Neural crest cell (in vitro differentiated cells): ENCODE measurements at places on chromosomes 2 and 18.

- H3K4me3 ChIP-seq = peak overlapping the region; percentile 62
- H3K27ac ChIP-seq = peak overlapping the region; percentile 52
- no peaks in the 10 kb centered on the region for H3K36me3 ChIP-seq
Observed at GRCh38 chr2:393711-394696, 106.1 kb upstream of the ALKAL2 start.

DNA sequence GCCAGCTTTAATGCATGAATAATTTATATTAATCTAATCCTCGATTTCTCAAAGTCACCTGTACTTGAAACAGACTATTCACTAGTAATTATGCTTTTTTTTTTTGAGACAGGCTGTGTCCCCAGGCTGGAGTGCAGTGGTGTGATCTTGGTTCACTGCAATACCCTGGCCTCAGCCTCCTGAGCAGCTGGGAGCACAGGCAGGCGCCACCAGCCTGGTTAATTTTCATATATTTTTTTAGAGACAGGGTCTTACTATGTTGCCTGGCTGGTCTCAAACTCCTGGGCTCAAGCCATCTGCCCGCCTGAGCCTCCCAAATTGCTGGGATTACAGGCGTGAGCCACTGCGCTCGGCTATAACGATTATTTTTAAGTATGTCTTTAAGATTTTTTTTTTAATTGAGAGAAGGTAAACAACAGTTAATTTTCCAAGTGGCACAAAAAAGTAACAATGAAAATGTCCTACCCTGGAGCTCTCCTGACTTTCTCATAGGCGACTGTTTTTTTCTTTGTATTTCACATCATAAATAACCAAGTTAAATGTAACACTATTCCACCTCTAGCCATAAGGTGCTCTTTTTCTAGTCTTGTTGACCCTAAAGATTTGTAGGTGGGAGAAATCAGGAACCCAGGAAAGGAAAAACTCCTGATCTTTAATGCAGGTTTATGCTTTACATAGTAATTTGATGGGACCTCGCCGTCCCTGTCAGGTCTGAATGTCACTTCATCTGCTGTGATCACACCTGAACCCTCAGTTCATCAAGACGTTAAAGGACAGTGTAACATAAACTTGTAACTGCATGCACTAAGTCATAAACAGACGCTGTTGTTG, 1.3 kb upstream of the ANKRD12 start:
- DNase-seq = no peak
- peaks cover 7% of the 10 kb centered on the region for H3K36me3 ChIP-seq
- H3K4me3 ChIP-seq = peak overlapping the region; percentile 99
- peaks cover 3% of the 10 kb centered on the region for H3K27me3 ChIP-seq
- H3K4me1 ChIP-seq = peaks cover 35% of the 10 kb centered on the region

DNA sequence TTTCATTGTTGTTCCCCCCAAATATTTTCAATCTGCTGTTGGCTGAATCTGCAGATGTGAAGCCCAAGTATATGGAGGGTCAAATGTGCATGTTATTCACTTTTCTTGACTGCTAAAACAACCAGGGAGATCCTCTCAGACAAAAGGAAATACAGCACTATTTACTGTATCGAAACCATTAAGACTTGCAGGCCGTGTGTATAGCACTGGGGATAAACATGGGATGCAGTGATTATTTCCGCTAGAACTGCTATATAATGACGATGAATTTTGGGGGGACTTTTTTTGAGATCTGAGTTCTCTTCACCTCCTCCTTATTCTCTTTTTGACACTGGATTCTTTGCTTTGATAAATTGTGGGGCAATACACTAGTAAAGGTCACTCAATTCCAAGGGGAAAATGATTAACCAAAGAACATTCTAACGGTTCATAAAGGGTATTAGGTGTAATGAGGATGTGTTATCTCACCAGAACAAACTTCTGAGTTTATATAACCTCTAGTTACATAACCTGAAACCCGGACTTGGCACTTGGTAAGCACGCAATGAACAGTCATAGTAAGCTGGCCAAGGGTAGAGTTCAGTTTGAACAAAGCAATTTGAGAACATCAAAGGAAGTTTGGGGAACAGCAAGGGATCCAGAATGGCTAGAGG, 3.5 kb upstream of the UGT1A1 start:
- no peak overlapping the region for H3K4me3 ChIP-seq
- no peak for DNase-seq
- H3K36me3 ChIP-seq = peaks cover 6% of the 10 kb centered on the region
- peaks cover 7% of the 10 kb centered on the region for H3K4me1 ChIP-seq

- no peaks in the 10 kb centered on the region for H3K27me3 ChIP-seq
- no peak overlapping the region for H3K4me3 ChIP-seq
Observed at GRCh38 chr18:66826211-66826610, 222.3 kb upstream of the CDH19 start.

GRCh38 chr2:133456156-133456555, 112.1 kb downstream of the NCKAP5 start:
- H3K36me3 ChIP-seq = peaks cover 12% of the 10 kb centered on the region
- no peaks in the 10 kb centered on the region for H3K27me3 ChIP-seq
- no peak for DNase-seq
- no peaks in the 10 kb centered on the region for H3K4me1 ChIP-seq
- H3K27ac ChIP-seq = no peak overlapping the region

DNA sequence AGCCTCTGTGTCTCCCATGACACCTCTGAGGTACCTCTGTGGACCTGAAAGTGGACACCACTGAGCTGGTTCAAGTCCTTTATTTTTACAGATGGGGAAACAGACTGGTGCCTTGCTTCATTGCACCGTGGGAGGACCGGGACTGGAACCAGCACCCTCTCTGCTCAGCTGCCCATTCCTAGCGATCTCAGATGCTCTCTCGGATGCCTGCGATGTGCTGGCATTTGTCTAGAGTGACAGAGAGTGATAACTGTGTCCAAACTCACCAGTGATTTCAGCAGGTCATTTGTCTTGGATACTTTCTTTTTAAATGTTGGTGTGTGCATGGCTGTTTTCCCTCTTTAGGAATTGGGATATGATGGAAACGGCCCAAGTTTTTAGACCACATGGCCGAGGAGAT, 30.1 kb upstream of the LYPD6B start:
- DNase-seq = no peak
- no peak overlapping the region for H3K4me3 ChIP-seq
- peaks cover 23% of the 10 kb centered on the region for H3K36me3 ChIP-seq
- peaks cover 4% of the 10 kb centered on the region for H3K4me1 ChIP-seq

- H3K4me3 ChIP-seq = no peak overlapping the region
- DNase-seq = no peak
- H3K36me3 ChIP-seq = no peaks in the 10 kb centered on the region
- no peaks in the 10 kb centered on the region for H3K27me3 ChIP-seq
Observed at GRCh38 chr2:234074751-234075517, 24.4 kb downstream of the SPP2 start.

DNA sequence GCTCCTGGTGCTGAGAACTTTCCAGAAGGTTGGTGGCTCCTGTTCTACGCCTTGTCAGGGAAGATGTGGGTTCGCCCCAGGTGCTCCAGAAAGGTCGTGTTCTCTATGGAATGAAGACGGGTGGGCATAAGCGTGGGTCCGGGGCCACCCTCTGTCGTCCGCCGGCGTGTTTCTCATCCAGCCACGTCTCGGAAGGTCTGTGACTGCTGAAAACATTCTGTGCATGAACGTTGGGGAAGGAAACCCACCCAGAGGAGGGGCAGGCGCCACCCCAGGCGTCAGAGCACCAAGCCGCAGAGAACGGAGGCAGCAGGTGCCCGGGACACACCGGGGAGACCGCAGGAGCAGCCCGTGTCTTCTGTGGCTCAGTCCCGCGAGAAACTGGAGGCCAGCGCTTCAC, 118.2 kb downstream of the RTP5 start:
- H3K4me3 ChIP-seq = no peak overlapping the region
- H3K36me3 ChIP-seq = no peaks in the 10 kb centered on the region
- DNase-seq = no peak

DNA sequence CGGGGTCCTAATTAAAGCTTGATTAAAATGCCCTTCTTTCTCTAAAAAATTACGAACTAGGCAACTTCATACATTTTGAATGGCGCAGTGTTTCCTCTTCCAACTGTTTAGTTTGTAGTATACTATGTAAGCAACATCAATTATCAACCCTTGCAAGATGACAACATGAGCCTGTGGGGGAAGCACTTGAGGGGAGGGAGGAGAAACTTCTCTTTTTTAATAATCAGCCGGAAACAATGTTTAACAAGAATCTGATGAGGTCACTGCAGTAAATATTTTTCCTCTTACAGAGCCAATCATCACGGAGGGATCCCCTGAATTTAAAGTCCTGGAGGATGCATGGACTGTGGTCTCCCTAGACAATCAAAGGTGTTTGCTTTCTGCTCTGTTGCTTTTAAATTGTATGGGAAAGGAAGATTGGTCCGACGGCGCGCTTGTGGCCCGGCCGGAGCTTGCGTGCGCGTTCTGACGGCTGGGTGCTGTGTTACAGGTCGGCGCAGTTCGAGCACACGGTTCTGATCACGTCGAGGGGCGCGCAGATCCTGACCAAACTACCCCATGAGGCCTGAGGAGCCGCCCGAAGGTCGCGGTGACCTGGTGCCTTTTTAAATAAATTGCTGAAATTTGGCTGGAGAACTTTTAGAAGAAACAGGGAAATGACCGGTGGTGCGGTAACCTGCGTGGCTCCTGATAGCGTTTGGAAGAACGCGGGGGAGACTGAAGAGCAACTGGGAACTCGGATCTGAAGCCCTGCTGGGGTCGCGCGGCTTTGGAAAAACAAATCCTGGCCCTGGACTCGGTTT, 5.3 kb upstream of the DLX1 start:
- peaks cover 94% of the 10 kb centered on the region for H3K27me3 ChIP-seq
- no peak overlapping the region for H3K27ac ChIP-seq
- peaks cover 3% of the 10 kb centered on the region for H3K36me3 ChIP-seq
- no peak for DNase-seq

GRCh38 chr18:42758852-42759251, 356.6 kb downstream of the RIT2 start:
- no peak overlapping the region for H3K27ac ChIP-seq
- H3K27me3 ChIP-seq = no peaks in the 10 kb centered on the region
- peaks cover 24% of the 10 kb centered on the region for H3K4me1 ChIP-seq
- DNase-seq = no peak

- H3K4me1 ChIP-seq = peaks cover 16% of the 10 kb centered on the region
- H3K27ac ChIP-seq = no peak overlapping the region
- H3K36me3 ChIP-seq = no peaks in the 10 kb centered on the region
- peak; percentile 75 for DNase-seq
Observed at GRCh38 chr2:1550658-1551316, 137.5 kb downstream of the TPO start.

GRCh38 chr2:102122115-102122514, 20.4 kb upstream of the IL1R1 start:
- no peak overlapping the region for H3K27ac ChIP-seq
- no peaks in the 10 kb centered on the region for H3K36me3 ChIP-seq
- no peak for DNase-seq
- no peaks in the 10 kb centered on the region for H3K27me3 ChIP-seq

DNA sequence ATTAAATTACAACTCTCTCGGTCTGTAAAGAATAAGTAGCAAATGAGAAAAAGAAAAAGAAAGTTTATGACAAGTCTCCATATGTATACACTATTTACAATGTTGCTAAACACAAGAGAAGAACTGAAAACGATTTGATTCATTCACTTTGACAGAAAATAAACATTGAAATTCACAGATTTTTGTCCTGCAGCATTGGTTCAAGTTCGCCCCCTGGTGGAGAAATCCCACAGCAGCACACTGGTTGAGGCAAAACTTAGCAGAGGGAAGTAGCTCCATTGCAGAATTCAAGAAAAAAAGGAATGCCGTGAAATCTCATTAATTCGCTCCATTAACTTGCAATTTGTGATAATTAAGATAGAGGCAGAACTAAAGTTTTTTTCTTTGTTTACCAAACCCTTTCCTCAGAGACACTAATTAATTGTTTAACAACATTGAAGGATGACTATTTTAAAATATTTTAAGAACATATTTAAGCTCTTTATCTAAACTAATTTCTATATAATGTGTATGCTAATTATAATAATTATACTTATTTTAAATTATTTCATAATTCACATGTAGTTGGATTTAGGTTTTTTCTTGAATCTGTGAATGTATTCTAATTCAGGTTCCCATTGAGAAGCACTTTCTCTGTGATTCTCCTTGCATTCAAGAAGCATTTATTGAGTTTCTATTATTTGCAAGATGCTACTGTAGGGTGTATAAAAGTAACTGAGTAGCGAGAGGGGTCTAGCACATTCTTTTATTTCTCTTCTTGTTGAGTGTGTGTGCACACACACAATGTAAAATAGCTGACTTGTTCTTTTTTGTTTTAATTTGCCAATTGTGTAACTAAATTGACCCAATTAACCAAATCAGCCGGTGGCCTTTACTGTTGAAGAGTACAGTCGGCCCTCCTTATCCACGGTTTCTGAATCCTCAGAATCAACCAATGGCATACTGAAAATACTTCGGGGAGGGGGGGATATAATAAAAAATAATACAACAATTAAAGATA, 74.1 kb downstream of the COL4A3 start:
- peaks cover 8% of the 10 kb centered on the region for H3K27me3 ChIP-seq
- no peak overlapping the region for H3K27ac ChIP-seq
- no peak overlapping the region for H3K4me3 ChIP-seq
- no peaks in the 10 kb centered on the region for H3K36me3 ChIP-seq

DNA sequence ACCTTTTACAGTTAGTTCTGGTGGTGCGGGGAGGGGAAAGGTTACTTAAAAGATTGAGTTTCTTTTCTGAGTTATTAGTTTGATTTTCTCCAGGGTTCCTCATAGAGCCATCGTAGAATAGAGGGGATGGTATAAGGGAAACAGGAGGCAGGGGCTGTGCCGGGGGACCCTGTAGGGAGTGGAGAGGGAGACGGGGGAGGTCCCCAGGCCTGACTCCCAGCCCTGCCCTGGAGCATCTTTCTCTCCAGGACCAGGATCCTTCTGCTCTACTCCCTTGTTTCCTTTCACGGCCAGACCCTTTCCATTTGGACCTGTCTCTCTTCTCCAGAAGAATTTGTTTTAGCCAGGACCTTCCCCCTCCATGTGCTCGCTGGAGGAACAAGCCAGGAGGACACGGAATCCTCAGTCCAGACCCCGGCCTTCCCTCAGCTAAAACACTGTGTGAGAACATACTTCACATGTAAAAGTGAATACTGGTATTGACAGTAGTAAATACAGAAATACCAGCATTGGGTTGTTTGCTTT, 35.4 kb downstream of the DGKD start:
- no peak overlapping the region for H3K27ac ChIP-seq
- H3K36me3 ChIP-seq = peaks cover 6% of the 10 kb centered on the region
- H3K27me3 ChIP-seq = no peaks in the 10 kb centered on the region
- H3K4me3 ChIP-seq = no peak overlapping the region
- peaks cover 27% of the 10 kb centered on the region for H3K4me1 ChIP-seq

GRCh38 chr2:178059111-178059510, 13.5 kb downstream of the PDE11A start:
- no peaks in the 10 kb centered on the region for H3K36me3 ChIP-seq
- DNase-seq = no peak
- peaks cover 6% of the 10 kb centered on the region for H3K27me3 ChIP-seq
- H3K4me3 ChIP-seq = no peak overlapping the region
- H3K4me1 ChIP-seq = no peaks in the 10 kb centered on the region

GRCh38 chr2:227881866-227882517, 10.6 kb downstream of the DAW1 start:
- H3K4me3 ChIP-seq = no peak overlapping the region
- peaks cover 5% of the 10 kb centered on the region for H3K4me1 ChIP-seq
- no peaks in the 10 kb centered on the region for H3K36me3 ChIP-seq
- H3K27ac ChIP-seq = no peak overlapping the region
- no peaks in the 10 kb centered on the region for H3K27me3 ChIP-seq
- no peak for DNase-seq
